Vagina (tissue), 2 donors: ENCODE measurements at places on chromosomes 12 and 14. TPM values are rescaled to one million over a fixed set of nuclear protein-coding genes. Genes with fewer than 3 reads are reported as not detected.

STAC3 gene
- 0.74 TPM for total RNA-seq

PRPH gene
- total RNA-seq: 17.2 TPM

PIWIL1 gene
- total RNA-seq: not detected

ATG2B gene
- total RNA-seq: 32.2 TPM

REM2 gene
- 3.9 TPM for total RNA-seq

YAF2 gene
- 23.1 TPM for total RNA-seq

DNA sequence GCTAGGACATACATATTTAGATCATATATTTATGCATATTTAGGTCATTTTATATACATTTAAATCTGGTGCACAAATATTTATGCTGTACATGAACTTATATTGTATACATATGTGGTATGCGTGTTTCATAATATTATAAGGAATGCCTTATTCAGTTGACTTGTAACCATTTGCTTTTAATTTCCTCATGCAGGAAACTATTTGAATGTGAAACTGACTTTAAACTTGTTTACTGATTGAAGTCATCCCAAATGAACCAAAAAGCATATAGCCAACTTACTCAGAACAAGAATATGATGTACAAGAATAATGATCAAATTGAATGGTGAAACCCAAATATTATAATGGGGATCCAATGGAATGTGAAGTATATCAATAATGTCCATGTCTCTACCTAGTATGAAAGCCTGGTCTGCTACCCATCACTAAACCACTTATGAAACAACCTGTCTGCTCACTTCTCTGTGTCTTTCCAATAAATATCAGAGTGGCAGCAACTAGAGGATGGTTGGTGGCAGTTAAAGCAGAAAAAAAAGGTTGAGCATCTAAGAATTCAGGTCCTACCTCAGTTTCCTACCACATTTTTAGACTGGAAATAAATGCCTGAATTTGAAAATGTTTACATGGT is 38.3 kb downstream of the RPS6KA5 start:
- no peak for DNase-seq

- DNase-seq: no peak
Observed at GRCh38 chr12:62866451-62867082, 68.4 kb downstream of the PPM1H start.

GRCh38 chr12:7297865-7298264 is 6.0 kb upstream of the ACSM4 start:
- no peak for DNase-seq

DNA sequence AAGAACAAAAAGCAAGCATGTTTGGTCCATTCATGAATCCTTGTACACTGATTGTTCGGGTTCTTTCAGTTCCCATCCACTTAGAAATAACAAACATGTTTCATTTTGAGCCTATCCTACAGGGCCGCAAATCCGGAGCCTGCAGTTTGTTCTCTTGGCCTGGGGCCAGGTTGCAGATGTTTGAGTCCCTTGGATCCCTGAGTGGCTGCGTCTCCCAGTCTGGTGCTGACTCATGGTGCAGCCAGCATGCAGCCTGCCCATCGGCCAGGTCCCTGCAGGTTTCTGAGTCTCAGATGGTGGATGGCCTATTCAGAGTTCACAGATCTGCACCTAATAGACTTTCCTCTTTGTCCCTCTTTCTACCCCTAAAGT is 1.9 kb upstream of the DYNC1H1 start:
- DNase-seq: no peak

- DNase-seq: peak; percentile 54
Observed at GRCh38 chr12:131694116-131694838, 16.6 kb upstream of the SFSWAP start.

GRCh38 chr12:76519538-76519937 is 40.0 kb downstream of the OSBPL8 start:
- DNase-seq: no peak

- no peak for DNase-seq
Observed at GRCh38 chr12:41663598-41664265, 475.6 kb downstream of the PDZRN4 start.

GRCh38 chr12:14356147-14356546 is 9.3 kb upstream of the ATF7IP start:
- DNase-seq: no peak

DNA sequence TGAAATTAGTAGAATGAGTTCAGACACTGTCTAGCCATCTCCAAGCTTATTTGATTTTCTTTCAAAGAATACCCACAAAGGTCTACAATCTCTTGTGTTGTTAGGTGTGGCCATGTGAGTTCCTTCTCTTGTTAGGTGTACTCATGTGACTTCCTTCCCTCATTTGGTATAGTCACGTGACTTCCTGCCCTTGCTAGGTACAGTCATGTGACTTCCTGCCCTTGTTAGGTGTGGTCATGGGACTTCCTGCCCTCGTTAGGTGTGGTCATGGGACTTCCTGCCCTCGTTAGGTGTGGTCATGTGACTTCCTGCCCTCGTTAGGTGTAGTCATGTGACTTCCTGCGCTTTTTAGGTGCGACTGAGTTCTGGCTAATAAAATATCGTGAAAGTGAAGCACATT is 179.6 kb downstream of the TMX1 start:
- DNase-seq: no peak

DNA sequence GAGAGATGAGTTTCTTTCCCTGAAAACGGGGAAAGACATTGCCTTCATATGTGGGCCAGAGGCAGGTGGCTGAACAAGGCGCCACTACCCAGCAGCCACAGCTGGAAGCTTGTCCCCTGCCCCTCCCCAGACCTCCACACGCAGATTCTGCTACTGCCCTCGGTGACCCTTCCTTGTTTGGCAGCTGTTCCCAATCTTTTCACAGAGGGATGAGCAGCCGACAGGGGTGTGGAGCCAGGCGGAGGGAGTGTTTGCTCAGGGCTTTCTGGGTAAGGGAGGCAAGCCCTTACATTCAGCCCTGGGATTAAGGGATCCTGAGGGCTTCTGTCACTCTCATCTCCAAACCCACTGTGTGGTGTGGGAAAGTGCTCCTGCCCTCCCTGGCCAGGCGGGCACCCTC is 4.5 kb upstream of the KRT4 start:
- no peak for DNase-seq
